Erythroblast (primary cell): ENCODE measurements at places on chromosomes 12 and 14.
A peak's percentile ranks its signal among the peaks of the same experiment; 100 is the strongest.

GRCh38 chr12:63294327-63294632 is 143.3 kb upstream of the AVPR1A start:
- DNase-seq = no peak

- no peak for DNase-seq
These were observed 230.3 kb upstream of the PRICKLE1 start for GRCh38 chr12:42819846-42820245.

DNA sequence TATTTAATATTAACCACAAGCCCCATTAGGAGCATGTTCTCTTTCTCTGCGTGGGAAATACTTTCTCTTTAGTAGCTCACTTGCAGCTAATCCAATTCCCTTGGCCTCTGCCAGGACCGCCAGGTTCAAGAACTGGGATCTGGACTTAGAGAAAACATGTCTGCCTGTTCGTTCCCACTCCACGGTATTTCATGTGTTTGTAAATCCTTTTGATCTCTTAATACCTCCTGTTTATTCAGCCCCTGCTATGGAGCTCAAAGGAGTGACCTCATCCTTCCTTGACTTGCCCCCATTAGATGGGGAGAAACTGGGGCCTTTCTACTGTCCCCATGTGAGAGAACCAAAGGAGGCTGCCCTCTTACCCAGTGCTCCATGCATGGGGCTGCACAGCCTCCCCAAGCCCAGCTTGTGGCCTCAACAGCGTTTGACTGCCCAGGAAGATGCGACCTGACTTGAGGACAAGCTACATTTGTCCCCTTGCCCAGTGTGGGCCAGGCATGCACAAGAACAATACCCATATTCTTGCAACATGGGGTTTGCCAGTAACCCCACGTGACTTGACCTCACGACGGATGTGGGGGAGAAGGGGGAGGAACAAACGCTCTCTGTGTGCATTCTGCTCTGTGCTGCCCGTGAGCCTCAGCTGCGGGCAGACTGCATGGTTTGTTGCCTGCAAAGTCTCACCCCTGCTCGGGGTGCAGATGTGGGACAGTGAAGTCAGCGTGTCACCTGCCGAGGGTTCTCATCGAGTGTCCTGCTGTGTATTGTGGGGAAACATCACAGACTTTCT is 30.3 kb downstream of the CD9 start:
- DNase-seq = no peak

GRCh38 chr14:32381869-32382268 is 52.8 kb downstream of the AKAP6 start:
- peak; percentile 25 for DNase-seq

GRCh38 chr14:60093080-60093479 is 1.4 kb downstream of the PCNX4 start:
- peak; percentile 56 for DNase-seq

GRCh38 chr14:26382901-26383685 is 214.7 kb downstream of the NOVA1 start:
- DNase-seq = no peak

DNA sequence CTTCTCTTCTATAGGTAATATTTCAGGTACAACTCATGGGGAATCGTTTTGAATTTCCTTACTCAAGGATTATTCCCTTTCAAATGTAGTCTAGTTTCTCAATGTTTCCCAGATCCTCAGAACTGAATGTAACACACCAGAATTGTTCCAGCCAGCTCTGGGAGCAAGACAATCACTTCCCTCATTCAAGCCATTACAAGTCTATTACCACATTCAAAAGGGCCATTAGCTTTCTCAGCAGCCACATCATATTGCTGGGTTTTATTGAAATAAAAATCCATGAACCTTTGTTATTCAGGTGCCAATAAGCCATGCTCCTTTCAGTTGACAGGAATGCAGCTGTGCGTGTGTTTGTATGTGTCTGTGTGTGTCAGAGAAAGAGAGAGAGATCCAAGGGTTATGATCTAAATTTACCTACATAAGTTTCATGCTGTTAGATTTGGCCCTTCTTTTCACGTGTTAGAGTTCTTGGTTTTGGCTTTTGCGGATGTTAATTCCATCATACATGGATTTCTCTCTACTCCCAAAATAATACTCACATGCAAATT is 357.7 kb downstream of the BCAT1 start:
- DNase-seq = no peak

DNA sequence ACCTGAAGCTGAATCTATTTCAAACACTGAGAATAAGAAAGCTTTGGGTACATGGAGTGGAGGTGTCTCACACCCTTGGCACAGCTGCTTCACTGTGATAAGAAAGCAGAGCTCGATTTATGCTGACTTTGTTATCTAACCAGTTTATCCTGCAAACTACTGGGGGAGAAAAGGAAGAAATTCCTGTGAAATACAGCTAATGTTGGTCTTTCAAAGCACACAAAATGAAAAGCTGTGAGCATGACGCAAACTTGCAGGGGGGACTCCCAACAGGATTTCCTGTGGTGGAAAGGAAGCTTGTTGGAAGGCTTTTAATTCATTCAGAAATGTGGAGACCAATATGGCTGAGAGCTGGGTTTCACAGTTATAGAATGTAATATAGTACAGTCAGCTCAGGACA is 53.4 kb downstream of the SRGAP1 start:
- no peak for DNase-seq

DNA sequence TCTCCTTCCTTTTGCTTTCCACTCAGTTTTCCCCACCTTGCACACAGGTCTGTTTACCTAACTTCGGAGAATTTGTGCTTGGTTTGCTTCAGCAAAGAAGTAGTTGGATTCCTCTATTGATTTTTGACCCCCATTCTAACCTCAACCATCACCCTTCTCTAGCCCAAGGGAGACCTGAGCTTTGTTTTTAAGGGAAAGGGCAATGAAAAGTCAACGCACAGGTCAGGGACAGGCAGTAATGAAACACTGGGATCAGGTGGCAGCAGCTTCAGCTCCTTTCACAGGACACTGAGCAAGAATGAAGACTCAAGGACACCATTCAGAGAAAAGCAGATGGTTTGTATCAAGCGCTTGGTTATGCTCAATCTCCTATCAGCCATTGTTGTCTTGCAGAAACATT is 46.9 kb upstream of the KRR1 start:
- no peak for DNase-seq

GRCh38 chr14:50594577-50595316 is 34.8 kb downstream of the ATL1 start:
- no peak for DNase-seq

DNA sequence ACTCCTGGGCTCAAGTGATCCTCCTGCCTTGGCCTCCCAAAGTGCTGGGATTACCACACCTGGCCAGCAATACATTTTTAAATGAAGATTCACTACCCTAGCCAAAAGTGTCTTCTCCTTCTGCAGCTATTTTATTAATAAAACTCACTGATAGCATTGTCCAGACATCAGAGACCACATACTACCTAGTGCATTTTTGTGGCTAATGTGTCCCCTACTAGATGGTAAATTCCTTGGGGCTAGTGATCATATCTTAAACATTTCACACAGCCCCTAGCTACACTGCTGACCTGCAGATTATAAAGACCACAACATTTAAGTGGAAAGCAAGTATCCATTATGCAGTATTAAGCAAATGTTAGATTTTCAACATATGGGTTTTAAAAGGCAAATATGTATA is 17.0 kb downstream of the DTD2 start:
- DNase-seq = no peak

- DNase-seq = no peak
These were observed 49.4 kb downstream of the ABCC9 start for GRCh38 chr12:21891751-21892217.

DNA sequence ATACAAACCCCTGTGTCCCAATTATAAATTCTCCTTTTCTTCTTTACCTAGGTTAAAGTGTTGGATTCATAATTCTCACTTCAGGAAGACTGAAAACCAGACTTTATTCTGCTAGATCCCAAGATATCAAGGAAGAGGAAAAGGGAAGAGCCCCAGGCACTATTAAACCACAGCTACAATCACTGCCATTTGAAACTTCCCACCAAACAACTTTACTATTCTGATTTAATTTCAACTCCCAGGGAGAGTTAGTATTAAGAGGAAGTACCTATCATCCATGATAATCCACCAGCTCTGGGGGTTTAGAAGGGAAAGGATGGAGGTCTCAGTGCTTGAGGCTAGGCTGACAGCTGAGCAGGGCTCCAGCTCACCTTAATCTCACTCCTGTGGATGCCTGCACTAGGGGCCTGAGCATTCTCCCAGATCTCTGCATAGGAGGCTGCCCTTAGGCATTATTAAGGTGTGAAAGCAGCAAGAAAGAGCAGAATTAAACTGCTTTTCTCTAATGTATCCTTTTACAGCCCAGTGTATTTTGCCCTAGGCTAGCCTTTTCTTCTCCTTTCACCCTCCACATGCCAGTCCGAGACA is 52.9 kb downstream of the MYF5 start:
- DNase-seq = no peak

DNA sequence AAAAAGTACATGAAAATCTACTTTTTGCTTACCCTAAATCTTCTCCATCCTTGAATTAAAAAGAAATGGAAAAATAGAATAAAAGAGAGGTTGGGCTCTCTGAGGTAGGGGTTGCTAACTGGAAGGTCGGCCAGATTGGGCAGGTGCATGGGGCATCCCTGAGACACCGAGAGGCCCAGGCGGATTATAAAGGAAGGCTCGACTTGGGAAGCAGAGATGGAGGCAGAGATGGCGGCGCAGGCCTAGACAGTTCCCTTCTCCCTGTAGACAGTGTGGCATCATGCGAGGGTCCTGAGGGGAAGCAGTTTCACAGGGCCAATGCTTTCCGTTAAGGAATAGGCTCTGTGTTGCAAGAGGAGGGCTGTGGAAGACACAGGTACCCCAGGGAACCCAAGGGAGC is 3.7 kb upstream of the KRT74 start:
- no peak for DNase-seq

DNA sequence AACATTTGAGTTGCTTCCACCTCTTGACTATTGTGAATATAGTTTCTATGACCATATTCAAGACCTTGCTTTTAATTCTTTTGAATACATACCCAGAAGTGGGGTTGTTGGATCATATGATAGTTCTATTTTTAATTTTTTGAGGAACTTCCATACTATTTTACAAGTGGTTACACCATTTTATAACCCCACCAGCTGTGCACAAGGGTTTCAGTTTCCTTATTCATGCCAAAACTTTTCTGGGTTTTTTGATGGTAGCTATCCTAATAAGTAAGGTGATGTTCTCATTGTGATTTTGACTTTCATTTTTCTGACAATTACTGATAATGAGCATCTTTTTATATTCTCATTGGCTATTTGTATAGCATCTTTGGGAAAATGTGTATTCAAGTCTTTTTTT is 109.4 kb upstream of the GARIN2 start:
- DNase-seq = no peak

GRCh38 chr12:3304436-3305165 is 186.4 kb upstream of the PRMT8 start:
- DNase-seq = no peak
